ENCODE measurements at places on chromosomes 12 and 14.

DNA sequence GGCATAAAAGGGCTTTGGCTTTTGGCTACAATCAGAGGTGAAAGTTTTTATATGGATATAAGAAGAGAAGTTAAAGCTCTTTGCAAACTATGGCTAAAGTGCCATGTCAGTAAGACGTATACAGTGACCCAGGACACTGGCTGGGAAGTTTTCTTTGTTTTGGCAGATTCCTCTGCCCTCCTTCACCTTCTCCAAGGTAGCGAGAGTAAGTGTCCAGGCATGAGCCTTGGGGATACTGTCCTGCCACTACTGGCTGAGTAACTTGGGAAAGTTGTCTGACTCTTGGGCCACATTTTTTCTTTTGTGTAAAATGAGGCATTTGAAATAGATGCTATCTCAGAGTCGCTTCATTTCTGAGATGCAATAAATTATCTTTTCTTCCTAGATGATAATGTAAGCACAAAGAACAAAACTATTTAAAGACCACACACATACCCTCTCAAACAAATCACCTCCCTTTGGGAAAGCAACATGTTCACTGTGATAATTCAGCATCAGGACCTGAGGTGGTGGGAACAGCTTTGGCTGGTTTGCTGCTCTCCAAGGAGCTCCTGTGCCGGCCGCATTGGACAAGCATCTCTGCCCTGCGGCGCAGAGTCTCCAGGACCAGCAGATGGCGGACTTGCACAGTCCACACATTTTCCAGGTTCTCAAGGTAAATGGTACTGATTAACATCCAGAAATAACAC lies 106.3 kb downstream of the PTCSC3 start:
- DNase-seq, result peak; percentile 57

DNA sequence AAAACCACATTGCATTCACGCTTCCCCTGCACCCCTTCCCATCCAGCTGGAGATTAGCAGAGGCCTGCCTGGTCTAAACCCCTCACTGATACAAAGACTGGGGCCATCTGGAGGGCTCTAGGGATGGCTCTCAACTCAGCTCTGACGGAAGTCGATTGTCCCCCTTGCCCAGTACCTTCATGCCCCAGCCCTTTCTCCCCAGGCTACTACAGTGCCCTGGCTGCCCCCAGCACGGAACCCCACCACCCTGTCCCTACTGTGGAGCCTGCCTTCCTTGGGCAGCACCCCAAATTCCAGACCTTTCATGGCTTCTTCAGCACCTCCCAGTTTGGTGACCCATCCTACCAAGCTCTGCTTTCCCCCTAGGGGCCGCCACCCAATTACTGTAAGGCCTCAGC lies 25.6 kb downstream of the ZFP36L1 start:
- DNase-seq, result no peak

DNA sequence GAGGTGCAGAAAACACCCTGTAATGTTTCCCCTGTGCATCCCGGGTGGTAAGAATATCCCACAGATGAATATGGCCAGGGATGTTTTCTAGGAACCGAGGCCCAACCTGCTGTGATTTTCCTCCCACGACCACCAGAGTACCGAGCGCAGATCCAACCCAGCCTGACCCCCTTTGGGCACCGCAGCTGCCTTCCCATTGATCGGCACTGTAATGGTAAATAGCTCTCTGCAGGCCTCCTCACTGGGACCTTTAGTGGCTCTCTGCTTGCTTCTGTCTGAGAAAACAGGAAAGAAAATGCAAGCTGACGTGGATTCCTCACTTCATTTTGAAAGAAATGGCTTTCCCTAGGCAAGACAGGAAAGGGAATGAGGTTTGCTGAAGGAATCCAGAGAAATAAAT lies 2.4 kb upstream of the RAB15 start:
- no peak for DNase-seq

- no peak for DNase-seq
Observed at GRCh38 chr14:104144911-104145825, 6.8 kb downstream of the KIF26A start.

DNA sequence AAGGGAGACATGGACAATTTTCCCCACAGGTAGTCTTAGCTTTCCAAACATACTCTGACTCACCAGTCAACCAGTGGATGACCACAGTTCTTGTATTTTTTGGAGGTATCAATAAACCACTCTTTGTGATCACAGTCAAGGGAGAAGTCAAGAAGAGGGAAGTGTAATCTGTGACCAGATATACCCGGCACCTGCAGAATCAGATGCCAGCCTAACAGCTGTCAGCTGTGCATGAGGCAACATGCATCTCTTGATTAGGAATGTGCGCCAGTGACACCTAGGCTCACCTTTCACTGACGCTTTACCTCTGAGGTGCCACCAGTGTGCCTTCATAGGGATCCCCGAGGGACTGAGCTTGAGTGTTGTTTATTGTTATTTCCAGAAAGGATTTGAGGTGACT lies 20.0 kb downstream of the PROX2 start:
- DNase-seq, result no peak

DNA sequence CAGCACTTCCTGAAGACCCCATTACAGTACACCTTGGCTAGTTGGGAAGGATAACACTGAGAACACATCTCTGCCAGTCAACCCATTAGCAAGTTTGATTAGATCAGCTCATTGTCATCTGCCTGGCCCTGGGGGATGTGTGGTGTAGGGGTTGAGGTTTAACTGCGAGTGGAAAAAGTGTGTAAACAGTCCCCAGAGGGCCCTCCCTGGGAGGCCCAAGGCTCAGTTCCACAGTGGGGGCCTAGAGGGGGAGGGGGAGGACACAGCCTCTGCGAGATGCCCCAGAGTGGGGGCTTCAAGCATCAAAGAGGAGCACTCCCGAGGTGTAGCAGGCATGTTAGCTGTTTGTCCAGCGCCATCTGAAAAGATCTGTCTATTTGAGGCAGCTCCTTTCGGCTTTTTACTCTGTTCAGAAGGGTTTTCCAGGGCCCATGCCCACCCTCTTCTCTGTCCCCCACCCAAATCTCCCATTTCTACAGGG lies 344 bp downstream of the LPAR5 start:
- peak; percentile 53 for DNase-seq

DNA sequence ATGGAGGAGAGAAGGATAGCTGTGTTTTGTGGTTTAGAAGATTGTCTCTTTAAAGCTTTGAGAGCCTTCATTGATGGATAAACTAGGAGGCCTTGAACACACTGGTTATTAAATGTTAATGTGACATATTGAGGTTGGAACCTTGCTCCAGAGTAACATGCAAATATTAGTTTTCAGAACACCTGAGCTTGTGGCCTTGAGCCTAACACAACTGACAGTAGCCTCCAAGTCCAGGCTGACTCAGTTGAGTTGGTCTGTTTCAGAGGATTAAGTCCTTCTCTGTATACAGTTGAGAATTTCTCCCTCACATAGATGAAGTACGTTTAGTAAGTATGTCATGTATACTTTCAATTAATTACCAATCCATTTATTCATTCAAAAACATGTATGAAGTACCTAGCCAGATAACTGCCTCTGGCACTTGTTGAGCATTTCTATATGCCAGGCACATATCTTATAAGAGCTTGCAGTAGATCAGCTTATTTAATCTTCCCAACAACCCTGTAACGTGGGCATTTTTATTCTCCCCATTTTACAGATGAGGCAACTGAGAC lies 63.5 kb downstream of the ELK3 start:
- no peak for DNase-seq

GRCh38 chr14:60277605-60278190 lies 28.7 kb downstream of the PPM1A start:
- no peak for DNase-seq

- peak; percentile 14 for DNase-seq
Observed at GRCh38 chr14:21300892-21301291, 21.0 kb downstream of the RPGRIP1 start.

- peak; percentile 78 for DNase-seq
Observed at GRCh38 chr12:92927055-92927435, 2.0 kb downstream of the EEA1 start.

DNA sequence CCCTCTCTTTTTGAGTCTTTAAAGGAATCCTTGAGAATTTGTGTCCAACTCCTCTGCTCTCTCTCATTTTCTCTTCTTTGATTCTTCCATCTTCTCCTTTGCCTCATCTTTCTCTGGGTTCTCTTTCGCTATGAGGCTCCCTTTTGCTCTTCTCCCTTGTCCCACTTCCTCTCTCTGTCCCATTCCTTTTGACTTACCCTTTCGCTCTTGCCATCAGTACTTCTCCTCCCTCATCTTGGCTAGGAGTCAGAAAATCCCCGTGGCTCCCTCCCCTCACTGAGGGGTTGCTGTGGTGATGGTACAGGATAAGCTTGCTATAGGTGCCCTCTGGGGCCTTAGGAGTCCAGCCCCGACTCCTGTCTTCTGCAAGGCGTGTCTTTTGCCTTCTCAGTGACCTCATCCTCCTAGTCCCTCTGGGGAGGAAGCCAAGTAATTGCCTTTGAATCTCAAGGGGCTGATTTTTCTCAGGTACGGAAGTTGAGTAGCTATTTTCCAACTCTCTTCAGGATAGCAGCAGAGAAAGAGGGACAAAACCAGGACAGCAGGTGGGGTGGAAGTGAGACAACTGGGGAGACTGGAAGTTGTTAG lies 6.4 kb downstream of the PDE1B start:
- no peak for DNase-seq

- no peak for DNase-seq
Observed at GRCh38 chr12:98594050-98594835, 757 bp downstream of the SLC25A3 start.

DNA sequence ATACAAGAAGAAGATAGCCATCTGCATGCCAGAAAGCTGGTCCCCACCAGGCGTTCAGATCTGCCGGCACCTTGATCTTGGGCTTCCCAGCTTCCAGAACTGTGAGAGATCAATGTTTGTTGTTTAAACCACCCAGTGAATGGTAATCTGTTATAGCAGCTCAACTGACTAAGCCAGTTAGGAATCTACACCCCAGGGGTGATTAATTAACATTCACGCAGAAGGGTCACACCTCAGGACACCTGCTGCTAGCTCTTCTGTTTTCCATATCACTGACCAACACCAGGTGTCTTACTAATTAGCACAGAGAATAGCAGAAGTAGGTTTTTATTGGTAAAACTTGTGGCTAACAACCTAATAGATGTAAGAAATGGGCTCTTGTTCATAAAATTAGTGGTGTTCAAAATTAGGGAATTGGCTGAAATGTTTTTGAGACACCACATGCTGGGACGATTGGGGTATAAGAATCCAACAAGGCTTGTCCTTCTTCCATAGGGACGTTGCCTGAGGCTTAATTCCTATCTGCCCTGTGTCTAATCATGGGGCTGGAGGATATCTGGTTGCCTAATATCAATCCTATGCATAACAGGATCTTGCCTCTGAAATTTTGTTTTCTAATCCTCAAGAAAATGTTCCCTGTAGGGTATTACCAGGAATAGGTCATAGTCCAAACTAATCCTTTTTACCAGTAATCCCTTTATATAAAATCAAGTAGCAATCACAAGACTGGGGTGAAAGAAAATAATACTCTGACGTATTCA lies 42.0 kb upstream of the CHST11 start:
- no peak for DNase-seq

- DNase-seq, result no peak
Observed at GRCh38 chr12:132483612-132484011, 6.3 kb upstream of the FBRSL1 start.

DNA sequence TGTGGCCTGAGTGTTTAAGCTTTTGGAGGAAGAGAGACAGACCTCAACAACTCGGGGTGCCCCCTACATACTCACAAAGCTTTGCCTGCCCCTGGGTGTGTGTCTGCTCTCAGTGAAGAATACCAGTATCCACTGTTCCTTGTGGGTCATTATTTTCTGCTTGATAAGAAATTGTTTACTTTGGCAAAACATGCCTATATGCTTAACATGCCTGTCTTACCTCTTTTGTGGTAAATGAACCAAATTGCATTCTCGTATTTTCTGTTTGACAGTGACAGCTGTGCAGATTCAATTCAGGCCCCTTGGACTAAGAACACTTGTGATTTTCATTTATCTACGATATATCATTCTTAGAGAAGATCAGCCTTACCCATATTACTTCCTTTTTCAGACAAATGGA lies 50.6 kb upstream of the REP15 start:
- DNase-seq, result no peak
